ENCODE measurements at places on chromosomes 2 and 18. TPM values are rescaled to one million over a fixed set of nuclear protein-coding genes. Genes with fewer than 3 reads are reported as not detected.

GRCh38 chr2:189446780-189447179 lies 5.5 kb downstream of the WDR75 start:
- H3K4me1 ChIP-seq: peaks cover 14% of the 10 kb centered on the region
- H3K27me3 ChIP-seq: no peaks in the 10 kb centered on the region
- H3K4me3 ChIP-seq: no peak overlapping the region
- no peak overlapping the region for H3K27ac ChIP-seq
- peaks cover 56% of the 10 kb centered on the region for H3K36me3 ChIP-seq

- no peak overlapping the region for H3K27ac ChIP-seq
- no peak for DNase-seq
- no peaks in the 10 kb centered on the region for H3K36me3 ChIP-seq
- no peaks in the 10 kb centered on the region for H3K27me3 ChIP-seq
Measured at GRCh38 chr2:173654896-173655265, 300.2 kb downstream of the CDCA7 start.

DNA sequence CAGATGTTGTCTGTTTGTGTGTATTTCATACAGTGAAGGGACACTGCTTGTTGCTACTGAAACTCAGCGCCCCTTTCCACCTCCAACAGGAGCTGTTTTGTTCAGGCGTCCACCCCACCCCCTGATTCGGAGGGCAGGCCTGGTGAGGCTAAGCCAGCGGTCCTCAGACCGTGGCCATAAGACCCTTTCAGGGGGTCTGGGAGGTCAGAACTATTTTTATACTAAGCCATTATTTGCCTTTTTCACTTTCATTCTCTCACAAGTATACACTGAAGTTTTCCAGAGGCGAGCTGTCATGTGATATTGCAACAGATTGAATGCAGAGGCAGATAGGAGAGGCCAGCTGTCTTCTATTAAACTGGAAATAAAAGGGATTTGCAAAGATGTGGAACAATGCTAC lies 39.7 kb upstream of the IGFBP5 start:
- H3K4me3 ChIP-seq: no peak overlapping the region
- peaks cover 49% of the 10 kb centered on the region for H3K27me3 ChIP-seq
- no peaks in the 10 kb centered on the region for H3K36me3 ChIP-seq
- no peak overlapping the region for H3K27ac ChIP-seq
- H3K4me1 ChIP-seq: no peaks in the 10 kb centered on the region
- DNase-seq: no peak

DNA sequence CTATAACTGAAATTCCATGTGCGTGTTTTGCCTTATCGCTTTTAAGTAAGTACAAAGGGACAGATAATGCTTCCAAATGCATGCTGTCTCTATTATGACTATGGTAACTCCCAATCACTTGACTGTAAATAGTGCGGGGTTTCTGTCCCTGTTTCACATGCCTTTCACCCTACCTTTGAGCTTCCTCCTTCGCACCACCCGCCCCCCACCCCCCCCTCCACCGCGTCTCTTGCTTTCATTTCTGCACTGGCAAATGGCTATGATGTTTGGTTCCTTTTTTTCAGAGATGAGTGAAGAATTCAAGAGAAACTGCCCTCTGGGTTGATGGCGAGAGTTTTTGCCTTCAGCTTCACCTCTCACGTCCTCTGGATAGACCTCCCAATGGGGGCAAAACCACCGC lies 25.0 kb upstream of the SPP2 start:
- H3K27me3 ChIP-seq: no peaks in the 10 kb centered on the region
- H3K4me3 ChIP-seq: no peak overlapping the region
- peaks cover 12% of the 10 kb centered on the region for H3K4me1 ChIP-seq
- no peaks in the 10 kb centered on the region for H3K36me3 ChIP-seq

C2orf78 gene
- not detected for total RNA-seq

- peaks cover 37% of the 10 kb centered on the region for H3K4me1 ChIP-seq
- H3K27me3 ChIP-seq: no peaks in the 10 kb centered on the region
- DNase-seq: peak; percentile 55
- 0 out of 2 replicates have a peak overlapping the region, but pooled peaks have one; percentile 2 for H3K27ac ChIP-seq
- H3K4me3 ChIP-seq: peak overlapping the region; percentile 81
Measured at GRCh38 chr2:106192752-106193689, 1.1 kb downstream of the UXS1 start.

GRCh38 chr2:100182494-100183361 lies 40.3 kb upstream of the AFF3 start:
- no peak overlapping the region for H3K4me3 ChIP-seq
- H3K4me1 ChIP-seq: no peaks in the 10 kb centered on the region
- DNase-seq: no peak
- no peaks in the 10 kb centered on the region for H3K27me3 ChIP-seq
- H3K27ac ChIP-seq: no peak overlapping the region
- H3K36me3 ChIP-seq: no peaks in the 10 kb centered on the region

SLC14A1 gene
- total RNA-seq: 6.9 TPM

- H3K27ac ChIP-seq: no peak overlapping the region
- peaks cover 28% of the 10 kb centered on the region for H3K4me1 ChIP-seq
- DNase-seq: no peak
- H3K27me3 ChIP-seq: no peaks in the 10 kb centered on the region
- H3K4me3 ChIP-seq: no peak overlapping the region
- no peaks in the 10 kb centered on the region for H3K36me3 ChIP-seq
Measured at GRCh38 chr2:45988879-45989278, 308.3 kb upstream of the EPAS1 start.

DNA sequence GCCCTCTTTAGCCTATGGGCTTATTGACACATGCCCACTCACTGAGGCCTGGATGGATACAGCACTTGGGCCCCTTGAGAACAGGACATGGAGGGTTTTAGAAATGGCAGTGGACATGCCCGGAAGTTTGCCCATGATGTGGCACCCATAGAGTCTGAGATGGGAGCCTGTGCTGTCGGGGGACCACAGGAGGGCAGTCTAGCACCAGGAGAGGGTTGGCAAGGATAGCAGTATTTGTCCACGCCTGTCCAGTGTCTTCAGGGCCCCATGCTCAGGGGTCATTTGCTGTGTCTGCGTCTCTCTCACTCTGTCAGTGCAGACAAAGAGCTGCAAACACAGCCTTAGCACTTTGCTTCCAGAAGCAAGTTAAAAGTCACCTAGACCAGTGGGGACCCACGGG lies 48.7 kb downstream of the IL1RL2 start:
- no peak overlapping the region for H3K4me3 ChIP-seq
- no peak overlapping the region for H3K27ac ChIP-seq
- no peaks in the 10 kb centered on the region for H3K27me3 ChIP-seq

DNA sequence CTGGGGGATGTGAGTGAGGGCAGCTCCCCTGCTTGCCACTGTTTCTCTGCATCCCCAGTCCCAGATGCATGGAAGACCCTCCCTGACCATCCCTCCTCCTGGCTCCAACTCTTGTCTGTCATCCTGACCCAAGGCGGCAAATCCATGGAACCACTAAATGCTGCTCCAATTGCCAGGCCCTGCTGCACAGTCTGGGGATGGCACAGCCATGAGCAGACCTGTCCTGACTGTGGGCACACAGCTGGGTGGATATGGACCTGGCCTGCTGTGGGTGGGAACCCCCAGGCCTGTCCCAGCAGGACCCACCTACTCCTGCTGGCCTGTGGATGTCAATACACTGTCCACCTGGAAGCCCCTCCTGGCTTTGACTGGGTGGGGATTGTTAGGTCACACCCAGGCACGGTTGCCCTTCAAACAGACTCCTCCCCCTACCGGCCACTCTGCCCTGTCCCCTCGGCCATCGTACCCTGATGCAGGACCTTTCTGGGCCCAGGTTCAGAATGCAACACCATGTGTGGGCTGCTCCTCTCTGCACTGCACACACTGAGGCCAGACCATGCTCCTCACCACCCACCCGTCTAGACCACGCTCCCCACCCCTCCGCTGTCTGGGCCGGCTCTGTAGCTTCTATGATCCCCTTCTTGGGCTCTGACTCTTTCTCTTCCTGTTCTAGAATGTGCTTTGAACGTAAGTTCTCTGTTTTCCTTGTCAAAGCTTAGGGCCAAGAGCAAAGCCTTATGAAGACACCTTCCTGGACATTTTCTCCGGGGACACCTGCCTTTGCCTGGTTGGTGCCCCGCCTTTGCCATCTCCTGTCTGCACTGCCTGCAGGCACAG lies 57.9 kb downstream of the INPP5D start:
- no peak for DNase-seq
- H3K4me3 ChIP-seq: no peak overlapping the region
- no peak overlapping the region for H3K27ac ChIP-seq
- H3K27me3 ChIP-seq: no peaks in the 10 kb centered on the region

- no peaks in the 10 kb centered on the region for H3K36me3 ChIP-seq
- no peaks in the 10 kb centered on the region for H3K27me3 ChIP-seq
- H3K4me1 ChIP-seq: peaks cover 6% of the 10 kb centered on the region
- no peak for DNase-seq
Measured at GRCh38 chr2:72028996-72029395, 118.7 kb downstream of the CYP26B1 start.

GPR55 gene
- 0.81 TPM for total RNA-seq

GRCh38 chr2:147501968-147502367 lies 342.9 kb upstream of the ACVR2A start:
- H3K4me3 ChIP-seq: no peak overlapping the region
- no peak overlapping the region for H3K27ac ChIP-seq
- no peaks in the 10 kb centered on the region for H3K27me3 ChIP-seq
- peak; percentile 28 for DNase-seq

DNA sequence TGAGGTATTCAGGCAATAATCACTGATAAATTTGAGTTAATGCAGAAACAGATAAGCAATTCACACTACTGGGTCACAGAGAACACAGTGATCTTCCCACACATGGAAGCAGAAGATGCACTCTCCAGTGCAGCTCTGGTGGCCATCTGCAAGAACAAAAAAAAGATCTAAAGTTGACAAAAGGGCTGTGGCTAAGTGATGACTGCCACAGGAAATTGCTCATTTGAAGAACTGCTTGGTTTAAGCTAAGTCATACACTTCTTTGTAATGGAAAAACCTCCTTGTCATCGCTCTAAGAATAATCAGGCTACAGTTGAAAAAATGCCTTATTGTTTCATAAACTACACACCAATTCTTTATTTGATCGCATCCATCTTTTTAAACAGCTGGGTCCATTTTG lies 115.1 kb downstream of the DTNB start:
- H3K27ac ChIP-seq: peak overlapping the region; percentile 45
- H3K36me3 ChIP-seq: no peaks in the 10 kb centered on the region
- H3K27me3 ChIP-seq: no peaks in the 10 kb centered on the region
- H3K4me1 ChIP-seq: peaks cover 12% of the 10 kb centered on the region
- peak; percentile 62 for DNase-seq

ALPI gene
- total RNA-seq: not detected

HOXD3 gene
- total RNA-seq: 3.0 TPM

GPR39 gene
- total RNA-seq: 43.2 TPM

REG1B gene
- not detected for total RNA-seq

NOP58 gene
- total RNA-seq: 90.0 TPM

GRCh38 chr18:77146249-77147080 lies 13.9 kb upstream of the MBP start:
- no peaks in the 10 kb centered on the region for H3K27me3 ChIP-seq
- no peak overlapping the region for H3K4me3 ChIP-seq
- H3K27ac ChIP-seq: no peak overlapping the region
- no peaks in the 10 kb centered on the region for H3K36me3 ChIP-seq

DNA sequence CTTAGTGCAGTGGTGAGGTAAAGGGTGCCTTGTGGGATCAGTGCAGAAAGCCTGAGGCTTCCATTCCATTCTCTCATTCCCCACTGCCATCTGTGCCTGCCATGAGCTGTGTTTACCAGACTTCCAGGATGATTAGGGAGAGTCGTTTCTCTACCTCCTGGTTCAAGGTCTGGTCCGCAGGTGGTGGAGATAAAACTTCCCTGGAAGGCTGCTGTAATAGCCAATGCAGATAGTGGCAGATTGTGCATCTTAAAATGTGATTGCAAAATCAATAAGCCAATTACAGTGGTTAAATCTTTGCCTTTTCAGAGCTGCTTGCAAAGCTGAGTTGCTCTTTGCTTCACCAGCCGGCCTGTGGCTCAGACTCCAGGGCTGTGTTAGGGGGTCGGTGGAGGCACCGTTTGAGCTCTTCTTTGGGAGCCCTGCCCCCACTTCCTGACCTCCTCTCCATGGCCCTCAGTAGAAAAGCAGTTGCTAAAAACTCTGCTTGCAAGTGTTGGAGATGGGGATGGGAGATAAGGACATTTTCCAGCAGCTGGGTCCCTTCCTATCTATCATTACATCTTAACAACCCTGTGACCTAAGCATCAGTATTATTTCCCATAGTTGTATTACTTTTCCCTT lies 95.2 kb upstream of the HS6ST1 start:
- H3K4me3 ChIP-seq: no peak overlapping the region
- no peaks in the 10 kb centered on the region for H3K27me3 ChIP-seq
- no peaks in the 10 kb centered on the region for H3K36me3 ChIP-seq
- no peak for DNase-seq

DNA sequence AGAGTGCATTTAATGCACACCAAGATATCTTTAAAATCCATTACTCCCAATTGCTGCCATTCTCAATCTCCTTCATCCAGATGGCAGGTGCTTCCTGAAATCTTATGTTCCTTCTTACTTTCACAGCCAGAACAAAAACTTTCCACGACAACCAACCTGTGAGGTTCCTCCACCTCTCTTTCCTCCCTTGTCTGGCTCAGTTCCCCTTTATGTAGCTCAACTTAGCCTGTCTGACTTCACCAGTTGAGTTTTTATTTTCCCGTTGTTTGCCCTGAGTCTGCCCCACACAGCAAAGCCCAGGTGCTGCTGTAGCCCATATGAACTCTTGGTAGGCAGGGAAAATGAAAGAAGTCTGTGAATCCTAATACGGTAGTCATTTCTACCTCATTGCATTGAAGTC lies 112.5 kb downstream of the MREG start:
- DNase-seq: no peak
- H3K27me3 ChIP-seq: no peaks in the 10 kb centered on the region
- no peak overlapping the region for H3K4me3 ChIP-seq
- H3K4me1 ChIP-seq: peaks cover 24% of the 10 kb centered on the region
- no peak overlapping the region for H3K27ac ChIP-seq

EGR4 gene
- total RNA-seq: not detected

FOSL2 gene
- total RNA-seq: 46.8 TPM

- peaks cover 10% of the 10 kb centered on the region for H3K36me3 ChIP-seq
- H3K4me3 ChIP-seq: peak overlapping the region; percentile 35
- peak overlapping the region; percentile 99 for H3K27ac ChIP-seq
- no peaks in the 10 kb centered on the region for H3K27me3 ChIP-seq
- DNase-seq: peak; percentile 73
- H3K4me1 ChIP-seq: peaks cover 72% of the 10 kb centered on the region
Measured at GRCh38 chr2:101125374-101125773, 25.8 kb downstream of the TBC1D8 start.

DNA sequence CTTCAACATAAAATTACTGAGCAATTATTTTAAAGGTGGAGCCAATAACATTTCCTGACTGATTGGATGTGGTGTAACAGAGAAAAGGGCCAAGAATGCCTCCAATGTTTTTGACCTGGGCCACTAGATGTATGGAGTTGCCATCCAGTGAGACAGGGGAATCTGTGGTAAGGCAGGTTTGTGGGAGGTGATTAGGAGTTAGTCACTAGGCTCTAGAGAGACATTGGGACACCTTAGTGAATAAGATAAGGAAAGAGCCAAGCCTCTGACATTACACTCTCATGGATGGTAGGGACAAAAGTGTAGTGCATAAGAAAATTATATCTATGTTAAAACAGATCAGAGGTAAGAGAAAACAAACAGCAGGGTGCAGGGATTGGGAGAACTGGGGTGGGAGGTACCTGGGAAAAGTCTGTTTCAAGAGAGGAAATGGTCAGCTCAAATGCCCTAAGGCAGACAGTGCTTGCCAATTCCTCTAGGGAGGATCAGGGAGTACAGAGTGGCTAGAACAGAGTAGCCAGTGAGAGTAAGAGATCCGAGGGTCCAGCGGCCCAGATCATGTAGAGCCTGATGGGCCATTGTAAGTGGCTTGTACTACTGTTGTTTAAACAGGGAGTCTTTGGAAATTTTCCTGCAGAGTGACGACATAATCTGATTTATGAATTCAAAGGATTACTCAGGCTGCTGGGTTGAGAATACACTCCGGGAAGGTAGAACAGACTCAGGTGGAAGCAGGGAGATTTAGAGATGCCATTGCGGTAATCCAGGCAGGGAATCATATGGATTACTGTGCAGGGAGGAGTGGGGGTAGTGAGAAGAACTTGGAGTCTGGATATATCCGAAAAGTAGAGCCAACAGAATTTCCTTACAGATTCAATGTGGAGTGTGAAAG lies 45.7 kb upstream of the CUL3 start:
- no peaks in the 10 kb centered on the region for H3K36me3 ChIP-seq
- H3K4me3 ChIP-seq: no peak overlapping the region
